CMK (cell line): ENCODE measurements at places on chromosomes 5 and 9.

DNA sequence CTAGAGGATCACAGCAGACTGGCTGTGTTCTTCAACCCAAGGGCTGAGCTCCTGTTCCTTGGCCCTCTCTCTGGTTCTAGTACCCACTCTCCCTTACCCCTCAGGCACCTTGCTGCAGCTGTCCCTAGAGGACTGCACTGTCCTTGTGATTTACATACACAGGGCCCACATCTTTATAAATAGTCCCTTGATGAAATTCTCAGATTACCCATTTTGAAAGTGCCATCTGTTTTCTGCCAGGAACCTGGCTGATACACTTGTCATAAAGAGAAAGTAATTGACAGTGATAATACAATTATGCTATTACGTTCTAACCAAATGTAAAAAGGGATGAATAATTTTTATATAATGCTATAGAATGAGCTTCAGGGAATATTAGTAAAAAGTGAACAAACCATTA, 16.5 kb upstream of the SPARC start:
- no peak for DNase-seq

DNA sequence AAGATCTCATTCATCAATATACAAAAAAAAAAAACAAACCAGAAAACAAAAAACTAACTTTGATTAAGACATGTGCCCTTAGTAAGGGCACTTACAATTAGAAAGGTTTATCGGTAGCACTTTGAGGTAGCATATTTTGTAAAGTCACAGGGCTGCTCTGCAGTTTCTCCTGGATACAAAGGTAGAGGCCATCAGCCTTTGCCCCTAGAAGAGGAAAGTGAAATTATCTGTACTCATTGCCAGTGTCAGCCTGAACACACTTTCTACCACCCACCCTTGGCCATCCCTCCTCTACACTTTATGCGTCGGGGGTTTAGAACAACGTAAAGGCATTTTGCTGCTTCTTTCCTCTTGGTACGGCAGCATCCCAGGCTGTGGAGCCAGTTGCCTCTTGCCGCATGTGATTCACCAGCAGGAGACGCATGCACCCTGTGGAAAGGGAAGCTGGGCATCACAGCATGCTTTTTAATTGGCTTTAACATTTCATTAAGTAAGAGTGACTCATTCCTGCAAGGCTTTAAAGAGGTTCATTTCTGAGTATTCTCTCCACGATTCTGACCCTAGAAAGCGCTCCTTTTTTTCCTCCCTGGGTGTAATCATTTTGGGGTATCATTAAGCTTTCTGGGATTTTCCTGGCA, 84.6 kb downstream of the CEMIP2 start:
- DNase-seq: no peak

GRCh38 chr5:136094913-136095641, 37.6 kb upstream of the SMAD5 start:
- no peak for DNase-seq

- no peak for DNase-seq
Measured at GRCh38 chr5:66840511-66841013, 244.4 kb downstream of the MAST4 start.

- DNase-seq: no peak
Measured at GRCh38 chr5:555058-555623, 30.9 kb upstream of the SLC9A3 start.

DNA sequence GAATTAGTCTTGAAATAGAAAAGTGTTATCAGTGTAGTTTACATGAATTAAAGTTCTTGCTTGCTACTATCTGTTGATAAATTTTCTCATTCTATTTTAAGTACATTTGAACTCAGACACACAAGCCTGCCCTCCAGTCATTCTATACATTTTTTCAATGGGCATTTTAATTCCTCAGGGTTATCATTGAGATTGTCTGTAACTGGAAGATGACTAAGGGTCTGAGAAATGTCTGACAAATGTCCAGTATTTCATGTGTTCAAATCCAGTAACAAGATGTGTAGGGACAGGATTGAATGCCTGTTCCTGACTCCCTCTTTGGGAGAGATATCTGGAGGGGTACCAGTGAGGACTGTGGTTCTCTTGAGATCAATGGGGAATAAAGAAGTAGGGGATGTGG, 223.9 kb upstream of the ADAMTSL1 start:
- no peak for DNase-seq

DNA sequence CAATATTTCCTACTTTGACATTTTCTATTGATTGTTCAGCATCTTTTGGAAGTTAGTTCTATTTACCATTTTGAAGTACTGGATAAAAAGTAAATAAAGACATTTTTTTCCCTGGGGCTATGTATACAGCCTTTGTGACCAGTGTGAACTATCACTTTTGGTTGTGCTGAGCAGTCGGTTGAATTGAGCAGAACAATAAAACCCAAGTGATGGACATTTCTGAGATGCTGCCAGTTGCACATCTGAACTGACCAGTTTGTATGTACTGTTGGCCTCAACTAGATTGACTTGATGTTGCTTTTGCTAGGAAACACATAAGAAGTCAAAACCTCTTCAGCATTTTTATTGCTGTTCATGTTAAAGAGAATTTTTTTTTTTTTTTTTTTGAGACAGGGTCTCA, 260.2 kb upstream of the EFNA5 start:
- no peak for DNase-seq

DNA sequence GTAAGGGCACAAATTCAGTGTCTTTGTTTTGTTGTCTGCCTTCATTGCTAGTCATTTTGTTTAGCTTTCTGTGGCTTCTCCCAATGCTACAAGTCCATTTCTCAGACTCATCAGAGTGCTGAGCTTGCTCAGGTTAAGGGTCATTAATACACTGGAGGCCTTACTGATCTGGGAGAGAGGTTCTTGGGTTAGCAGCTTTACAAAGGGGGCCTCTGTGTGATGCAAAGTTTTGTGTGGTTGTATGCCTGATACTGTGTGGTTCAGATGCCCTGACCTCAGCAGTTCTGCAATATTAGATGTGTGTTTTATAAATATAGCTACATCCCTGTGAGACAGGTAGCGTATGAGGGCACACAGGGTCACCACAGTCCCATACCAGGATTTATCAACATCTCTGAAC, 34.8 kb upstream of the SMARCA2 start:
- DNase-seq: no peak

GRCh38 chr9:107249131-107249533, 33.9 kb upstream of the RAD23B start:
- DNase-seq: no peak

DNA sequence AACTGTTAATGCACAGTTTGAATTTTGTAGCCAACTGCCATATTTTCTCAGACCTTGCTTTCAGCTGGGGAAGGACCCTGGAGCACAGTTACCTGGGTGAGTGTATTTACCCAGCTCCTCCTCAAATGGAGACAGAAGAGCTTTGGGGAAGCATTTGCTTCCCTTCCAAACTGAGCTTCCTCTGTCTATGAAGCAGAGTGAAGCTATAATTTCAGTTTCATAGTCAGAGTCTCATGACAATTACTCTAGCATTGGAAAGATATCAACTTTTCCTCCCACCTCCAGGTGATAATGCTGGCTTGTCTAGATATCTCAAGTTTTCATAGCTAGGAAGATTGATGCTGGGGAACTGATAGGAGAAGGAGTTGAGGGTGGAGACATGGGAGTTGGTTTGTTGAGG, 406.4 kb upstream of the CLINT1 start:
- no peak for DNase-seq

DNA sequence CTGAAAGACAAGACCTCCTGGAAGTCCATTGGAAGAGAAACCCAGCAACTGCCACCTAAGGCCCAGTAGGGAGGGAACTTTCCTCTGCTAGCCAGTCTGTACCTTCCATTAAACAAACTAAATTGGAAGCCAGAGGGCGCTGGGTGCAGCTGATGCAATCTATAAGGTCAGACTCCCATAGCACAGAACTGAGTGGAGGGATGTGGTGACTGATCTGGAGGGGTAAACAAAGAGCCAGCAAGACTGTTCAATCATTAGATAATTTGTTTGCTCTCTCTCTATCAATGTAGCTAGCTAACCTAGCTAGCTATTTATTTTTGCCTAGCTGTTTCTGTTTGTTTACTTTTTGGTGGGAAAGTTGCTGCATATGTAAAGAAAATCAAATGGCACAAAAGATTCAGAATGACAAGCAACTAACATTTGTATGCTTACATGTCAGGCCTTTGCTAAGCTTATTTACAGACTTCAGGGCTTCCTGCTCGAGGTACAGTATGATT, 291.8 kb upstream of the DAB2 start:
- DNase-seq: peak; percentile 7

- DNase-seq: no peak
Measured at GRCh38 chr5:88954511-88954910, 71.5 kb upstream of the MEF2C start.

DNA sequence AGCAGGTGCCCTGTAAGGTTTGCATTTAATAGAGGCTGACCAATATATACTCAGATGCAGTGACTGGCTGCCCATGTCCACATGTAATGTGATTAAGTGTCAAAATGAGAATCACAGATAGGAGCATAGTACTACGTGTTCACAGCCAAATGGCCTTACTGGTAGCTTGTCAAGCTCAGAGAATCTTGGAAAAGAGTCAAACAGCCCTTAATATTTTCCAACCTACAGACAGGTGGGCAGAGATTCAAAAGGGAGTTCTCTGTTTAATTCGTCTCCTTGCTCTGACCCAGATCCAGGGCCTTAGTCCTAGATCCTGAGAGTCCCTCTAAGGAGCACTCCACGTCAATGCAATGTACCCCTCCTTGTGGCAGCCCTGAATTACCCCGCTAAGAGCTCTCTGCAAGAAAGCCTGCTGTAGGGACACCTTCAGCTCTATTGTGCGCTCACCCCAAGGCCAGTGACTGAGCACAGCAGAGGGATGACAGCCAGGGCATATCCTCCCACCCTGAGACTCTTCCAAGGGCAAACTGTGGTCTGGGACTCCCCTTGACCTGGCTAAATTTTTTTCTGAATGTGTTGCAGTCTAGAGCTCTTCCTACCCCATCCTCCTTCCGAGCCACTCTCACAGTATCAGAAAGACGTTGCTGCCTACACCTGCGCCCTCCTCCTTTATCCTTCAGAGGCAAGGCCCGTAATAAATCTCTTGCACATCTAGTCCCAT, 159.2 kb downstream of the SNCAIP start:
- DNase-seq: no peak

DNA sequence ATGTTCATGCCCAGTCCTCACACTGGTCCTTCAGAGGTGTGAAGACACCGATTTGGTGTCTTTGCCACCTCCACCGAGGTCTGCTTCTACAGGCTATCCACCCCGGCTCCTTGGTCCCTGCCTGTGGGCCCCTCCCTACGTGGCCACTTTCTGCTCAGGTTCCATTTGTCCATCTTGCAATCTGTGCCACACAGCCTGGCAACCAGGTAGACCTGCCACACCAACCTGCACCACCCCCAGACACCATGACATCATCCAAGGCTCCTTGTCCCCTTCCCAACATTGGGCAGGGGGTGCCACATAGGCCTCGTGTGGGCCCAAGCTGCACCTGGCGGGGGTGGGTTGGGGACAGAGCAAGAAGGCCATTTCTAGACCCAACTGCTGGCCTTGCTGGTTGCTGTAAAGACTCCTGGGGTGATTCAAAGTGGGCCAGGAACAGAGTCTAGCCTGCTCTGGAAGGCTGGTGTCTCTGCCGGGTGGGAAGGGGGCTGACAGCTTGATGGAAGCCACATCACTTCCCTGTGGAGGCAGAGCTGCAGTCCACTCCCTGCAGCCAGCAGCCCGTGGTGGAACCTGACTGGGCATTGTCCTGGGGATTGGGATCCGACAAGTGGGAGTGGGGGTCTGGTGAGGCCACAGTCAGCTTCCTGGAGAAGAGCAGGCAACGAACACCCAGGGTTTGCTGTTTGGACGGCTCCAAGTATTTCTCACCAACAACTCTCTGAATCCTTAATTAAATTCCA, 65.8 kb upstream of the SLC25A51 start:
- no peak for DNase-seq

GRCh38 chr5:78922879-78923621, 62.1 kb downstream of the ARSB start:
- no peak for DNase-seq

GRCh38 chr5:124528838-124529237, 217.6 kb downstream of the ZNF608 start:
- no peak for DNase-seq

- DNase-seq: no peak
Measured at GRCh38 chr9:10172476-10172875, 440.3 kb downstream of the PTPRD start.

- DNase-seq: no peak
Measured at GRCh38 chr5:176762489-176762888, 47.9 kb upstream of the UNC5A start.

DNA sequence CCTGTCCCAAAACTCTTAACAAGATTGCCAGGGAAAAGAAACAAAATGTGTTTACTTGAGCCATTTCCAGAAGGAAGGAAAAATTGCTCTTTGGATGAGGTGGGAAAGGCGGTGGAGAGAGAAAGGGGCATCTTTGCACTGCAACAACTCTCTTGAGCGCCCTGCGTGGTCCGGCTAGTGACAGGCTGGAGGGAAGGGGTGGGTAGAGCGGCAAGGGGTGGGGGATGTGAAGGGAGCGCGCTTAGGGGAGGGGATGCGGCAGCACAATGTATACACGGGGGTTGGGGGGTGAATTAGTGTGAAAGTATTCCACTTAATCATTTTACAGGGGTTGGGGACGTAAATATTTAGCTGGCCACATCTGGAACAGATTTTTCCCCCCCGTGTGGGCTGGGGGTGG, 1.3 kb downstream of the FGF10 start:
- DNase-seq: no peak

DNA sequence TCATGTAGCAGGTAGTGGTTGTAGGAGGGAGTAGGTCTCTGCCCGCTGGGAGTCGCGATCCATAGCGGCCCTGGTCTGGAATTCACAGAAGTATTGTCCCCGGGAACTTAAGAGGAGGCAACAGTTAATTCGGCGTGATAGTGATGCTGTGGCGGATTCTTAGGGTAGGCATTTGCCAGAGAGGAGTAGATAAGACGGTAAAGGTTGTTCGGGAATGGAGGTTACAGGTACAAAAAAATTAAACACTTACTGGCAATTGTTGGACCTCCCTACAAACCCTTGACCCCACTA, 679 bp downstream of the SMC5 start:
- no peak for DNase-seq

DNA sequence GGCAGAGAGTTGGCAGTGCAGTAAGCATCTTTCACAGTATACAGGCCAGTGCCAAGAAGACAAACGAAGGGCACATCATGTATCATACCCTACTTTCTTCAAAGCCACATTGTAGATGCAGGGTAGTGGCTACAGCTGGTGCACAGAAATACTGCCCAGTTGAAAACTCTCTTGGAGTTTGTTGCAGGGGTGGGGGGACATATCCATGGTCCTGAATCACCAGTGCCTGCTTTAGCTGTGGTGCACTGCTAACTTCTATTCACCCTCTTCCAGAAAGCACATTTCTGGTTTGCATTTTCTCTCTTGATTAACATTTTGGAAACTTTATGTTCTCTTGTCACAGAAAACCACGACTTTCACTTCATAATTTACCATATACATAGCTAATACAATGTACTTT, 196.6 kb downstream of the PAPPA start:
- no peak for DNase-seq

GRCh38 chr5:180782748-180783147, 19.9 kb downstream of the MGAT1 start:
- DNase-seq: no peak

DNA sequence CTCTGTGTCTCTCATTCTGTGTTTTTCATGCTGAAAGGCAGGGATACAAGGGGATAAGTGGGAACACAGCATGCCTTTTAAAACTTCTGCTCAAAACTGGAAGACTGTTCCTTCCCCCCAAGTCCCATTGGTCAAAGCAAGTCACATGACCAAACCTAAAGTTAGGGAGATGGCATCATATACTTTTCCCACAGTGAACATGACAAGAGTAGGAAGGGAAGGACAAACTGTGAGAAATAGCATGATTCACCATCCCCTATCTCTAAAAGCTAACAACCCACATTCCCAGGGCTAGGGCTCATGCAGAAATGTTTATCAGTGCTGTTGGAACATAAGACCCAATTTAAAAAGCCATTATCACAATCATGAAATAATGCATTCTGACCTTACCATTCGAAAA, 24.2 kb upstream of the SHISAL2B start:
- DNase-seq: no peak
